ENCODE measurements at places on chromosomes 4 and X.
A peak's percentile ranks its signal among the peaks of the same experiment; 100 is the strongest.

DNA sequence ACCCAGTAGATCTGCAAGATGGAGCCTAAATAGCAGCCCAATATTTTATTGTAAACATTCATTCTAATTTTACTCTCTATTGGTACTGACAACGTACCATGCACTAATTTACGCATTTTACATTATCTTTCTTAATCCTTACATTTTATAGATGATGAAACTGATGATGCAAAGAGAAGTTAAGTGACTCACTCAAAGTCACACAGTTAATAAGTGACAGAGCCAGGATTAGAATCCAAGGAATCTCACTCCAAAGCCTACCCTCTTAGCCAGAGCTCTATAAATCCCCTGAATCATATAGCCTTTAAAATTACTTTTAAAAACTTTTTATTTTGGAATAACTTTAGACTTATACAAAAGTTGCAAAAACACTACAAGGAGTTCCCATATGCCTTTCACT lies 37.6 kb downstream of the PHKA1 start:
- no peak for DNase-seq

- no peak for DNase-seq
Observed at GRCh38 chr4:17809667-17810066, 890 bp downstream of the DCAF16 start.

DNA sequence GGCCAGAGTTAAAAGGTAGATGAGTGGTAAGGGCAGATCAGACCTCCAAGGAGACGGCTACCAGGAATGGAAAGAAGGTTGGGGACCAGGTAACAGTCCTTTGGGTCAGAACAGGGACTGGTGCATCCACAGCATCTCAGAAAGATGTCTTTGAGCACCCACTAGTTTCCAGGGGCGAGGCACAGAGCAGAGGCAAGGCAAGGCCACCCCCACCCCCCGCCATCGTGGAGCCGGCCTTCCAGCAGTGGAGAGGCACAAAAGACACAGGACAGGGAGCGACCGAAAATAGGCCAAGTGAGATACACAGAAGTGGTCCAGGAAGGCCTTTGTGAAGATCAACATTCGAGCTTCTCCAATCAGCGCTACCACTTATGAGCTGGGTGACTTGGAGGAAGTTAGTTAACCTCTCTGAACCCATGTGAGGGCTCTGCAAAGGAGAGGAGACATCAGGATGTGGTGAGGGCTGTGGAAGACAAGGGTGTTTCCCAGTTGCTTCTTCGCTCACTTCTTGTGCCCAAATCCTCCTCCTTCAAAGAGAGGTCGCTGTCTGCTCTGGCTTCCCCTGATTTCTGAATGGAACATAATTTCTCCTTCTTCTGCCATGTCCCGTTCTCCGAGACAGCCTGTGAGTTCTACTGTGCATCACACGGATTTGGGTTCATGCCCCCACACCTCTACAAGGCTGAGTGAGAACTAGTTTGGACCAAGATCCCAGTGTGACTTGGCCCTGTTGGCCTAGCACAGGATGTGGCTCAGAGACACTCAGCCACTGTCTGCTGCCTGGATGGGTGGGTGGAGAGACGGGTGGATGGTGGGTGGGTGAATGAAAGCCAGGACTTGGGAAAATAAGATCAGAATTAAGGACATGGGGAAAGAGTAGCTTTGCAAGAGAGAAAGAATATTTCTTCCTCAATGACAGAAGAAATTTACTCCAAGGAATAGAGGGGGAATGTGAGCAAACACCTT lies 16.7 kb upstream of the MSX1 start:
- DNase-seq, result no peak

DNA sequence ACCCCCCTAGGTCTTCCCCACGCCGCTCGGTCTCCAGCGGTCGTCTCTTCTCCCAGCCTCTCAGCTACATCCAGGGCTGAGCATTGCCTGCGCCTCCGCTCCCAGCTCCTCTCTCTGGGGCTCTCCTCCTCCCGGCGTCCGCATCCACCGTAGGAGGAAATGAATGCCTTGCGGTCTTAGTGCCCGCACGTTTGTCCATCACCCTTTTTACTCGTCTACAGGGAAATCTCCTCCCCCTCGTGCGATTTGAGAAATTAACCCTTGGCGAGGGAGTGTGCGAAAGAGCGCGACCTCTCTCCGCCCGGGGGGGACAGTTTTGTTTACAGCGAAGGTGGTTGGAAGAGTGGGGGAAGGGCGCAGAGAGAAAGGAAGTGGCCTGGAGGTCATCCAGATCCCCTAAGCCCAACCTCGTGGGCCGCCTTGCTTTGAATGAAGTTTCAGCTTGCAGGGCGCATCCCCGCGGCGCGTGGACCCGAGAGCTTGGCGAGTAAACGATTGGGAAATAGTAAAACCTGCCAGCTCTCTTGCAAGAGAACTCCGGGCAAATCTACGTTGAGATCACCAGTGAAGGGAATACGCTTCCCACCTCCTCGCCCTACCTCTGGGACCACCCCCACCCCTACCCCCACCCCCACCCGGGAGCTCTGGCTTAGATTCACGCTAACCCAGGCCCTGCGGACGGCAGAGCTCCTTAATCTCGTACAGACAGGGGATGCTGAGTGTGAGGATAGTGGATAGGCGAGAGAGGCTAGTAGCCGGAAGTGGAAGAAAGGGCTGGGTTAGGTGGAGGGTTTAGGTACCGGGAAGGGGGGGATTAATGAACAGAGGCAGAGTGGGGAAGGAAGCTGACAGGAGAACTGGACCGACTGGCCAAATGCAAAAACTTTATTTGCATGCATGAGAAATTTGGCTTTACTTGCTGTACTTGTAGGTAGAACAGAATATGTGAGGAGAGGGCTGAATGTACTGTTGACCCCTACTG lies at the start of gene ELOVL6:
ELOVL6 (minus strand) TSS at position 181 of the 982 bp plus-strand sequence. CDS start 280 bp downstream, outside the sequence.
- peak; percentile 40 for DNase-seq

- no peak for DNase-seq
Observed at GRCh38 chrX:38850807-38851544, 49.7 kb downstream of the MID1IP1 start.

DNA sequence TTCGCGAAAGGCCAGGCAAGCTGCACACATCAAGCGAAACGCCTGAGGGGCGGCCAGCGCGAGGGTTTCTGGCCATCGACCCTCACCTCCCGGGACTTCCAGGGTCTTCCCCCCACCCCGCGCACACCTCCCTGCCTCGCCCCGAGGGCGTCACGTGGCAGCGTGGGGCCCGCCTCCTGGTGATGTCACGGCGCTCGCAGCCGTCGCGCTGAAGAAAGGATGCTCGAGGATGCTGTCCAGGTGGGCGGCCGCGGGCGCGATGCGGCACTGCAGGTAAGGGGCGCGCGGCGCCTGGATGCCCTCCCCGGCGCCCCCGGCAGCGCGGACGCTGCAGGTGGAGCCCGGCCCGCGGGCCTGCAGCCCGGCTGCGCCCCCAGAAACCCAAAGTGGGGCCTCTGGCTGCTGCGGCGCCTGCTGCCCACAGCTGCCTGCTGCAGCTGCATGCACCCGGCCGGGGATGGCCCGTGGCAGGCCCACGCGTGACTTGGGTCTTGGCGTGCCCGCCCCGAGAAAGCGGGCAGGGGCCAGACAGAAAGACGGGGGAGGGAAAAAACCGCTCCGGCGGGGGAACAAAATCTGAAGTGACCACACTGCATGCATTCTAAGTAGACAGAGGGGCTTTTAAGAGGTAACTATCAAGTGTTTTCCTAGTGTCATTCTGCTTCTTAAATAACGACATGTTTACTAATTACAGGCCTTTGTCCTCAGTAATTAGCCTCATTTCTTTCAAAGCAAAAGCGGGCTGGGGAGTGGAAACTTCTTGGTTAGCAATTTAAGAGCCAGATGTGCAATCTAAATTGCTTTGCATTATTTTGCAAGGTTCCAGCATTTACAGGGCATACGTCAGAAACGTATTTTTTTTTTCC lies 1.7 kb downstream of the CLCN4 start:
- no peak for DNase-seq

DNA sequence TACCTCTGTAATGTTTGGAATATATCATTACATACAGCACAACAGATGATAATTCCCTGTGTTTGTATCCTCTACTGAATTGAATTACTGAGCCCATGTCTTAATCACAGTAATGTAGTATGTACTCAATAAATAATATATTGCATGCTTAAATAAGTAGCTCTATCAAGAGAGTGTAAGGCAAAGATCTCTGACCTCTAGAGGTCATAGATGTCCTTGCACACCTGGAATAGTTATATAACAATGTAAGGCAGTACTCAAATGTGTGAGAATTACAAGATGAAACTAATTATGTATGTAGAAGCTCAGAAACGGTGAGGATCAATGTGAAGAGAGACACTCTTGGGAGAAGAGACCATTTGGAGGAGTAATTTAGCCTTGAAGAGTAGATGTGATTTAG lies 14.3 kb upstream of the GCNA start:
- no peak for DNase-seq

DNA sequence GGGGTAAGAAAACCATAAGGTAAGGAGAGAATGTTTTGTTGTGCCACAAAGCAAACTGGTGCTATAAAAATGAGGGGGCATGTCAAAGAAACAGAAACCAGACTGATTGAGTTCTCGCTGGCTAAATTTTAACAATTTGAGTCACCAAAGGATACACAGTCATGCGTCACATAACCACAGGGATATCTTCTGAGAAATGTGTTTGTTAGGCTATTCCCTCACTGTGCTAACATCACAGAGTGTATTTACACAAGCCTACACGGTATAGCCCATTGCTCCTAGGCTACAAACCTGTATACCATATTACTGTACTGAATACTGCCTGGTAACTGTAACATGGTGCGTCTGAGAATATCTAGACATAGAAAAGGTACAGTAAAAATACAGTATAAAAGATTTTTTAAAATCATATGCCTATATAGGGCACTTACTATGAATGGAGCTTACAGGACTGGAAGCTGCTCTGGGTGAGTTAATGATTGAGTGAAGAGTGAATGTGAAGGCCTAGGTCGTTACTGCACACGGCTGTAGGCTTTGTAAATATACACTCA lies 50.1 kb downstream of the FBXW7 start:
- peak; percentile 62 for DNase-seq

- no peak for DNase-seq
Observed at GRCh38 chrX:72133851-72134546, 2.3 kb upstream of the RTL5 start.

DNA sequence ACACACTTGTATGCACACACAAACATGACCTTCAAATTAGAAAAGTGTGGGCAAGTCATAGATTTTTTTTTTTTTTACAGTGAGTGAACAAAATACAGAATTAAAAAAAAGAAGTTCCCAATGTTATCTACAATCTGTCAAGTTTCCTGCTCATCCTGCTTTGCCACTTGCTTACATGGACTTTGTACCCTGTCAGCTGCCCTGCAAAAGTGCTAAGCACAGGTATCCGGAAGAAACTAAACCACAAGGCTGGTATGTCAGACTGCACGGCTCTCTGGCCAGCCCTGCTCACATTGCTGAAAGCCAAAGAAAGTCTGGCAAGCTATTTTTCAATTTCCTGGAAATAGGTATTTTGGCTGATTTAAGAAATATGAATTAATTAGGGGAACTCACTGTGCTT lies 38.9 kb upstream of the BCLAF3 start:
- DNase-seq, result no peak

DNA sequence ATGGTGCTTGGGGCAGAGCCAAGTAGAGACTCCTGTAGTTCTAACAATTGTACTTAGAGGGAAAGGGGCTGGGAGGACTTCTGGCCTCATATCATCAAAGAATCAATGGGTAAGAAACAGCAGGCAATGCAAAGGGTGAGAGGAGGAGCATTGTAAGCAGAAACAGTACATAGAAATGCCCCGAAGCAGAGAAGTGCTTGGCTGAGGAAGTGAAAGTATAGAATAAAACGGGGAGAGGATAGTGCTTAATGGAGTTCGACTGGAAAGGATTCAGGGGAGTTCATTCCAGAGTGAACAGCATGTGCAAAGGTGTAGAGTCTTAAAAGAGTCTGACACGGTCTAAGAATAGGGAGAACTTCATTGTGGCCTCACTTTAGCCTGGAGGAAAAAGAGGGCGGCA lies 103.0 kb downstream of the SYNPO2 start:
- no peak for DNase-seq
